ENCODE measurements at places on chromosomes 6 and 20.

- peak; percentile 90 for DNase-seq
Observed at GRCh38 chr6:113595911-113596376, 261.2 kb upstream of the MARCKS start.

GRCh38 chr6:110446405-110446804, 30.0 kb downstream of the SLC22A16 start:
- no peak for DNase-seq

DNA sequence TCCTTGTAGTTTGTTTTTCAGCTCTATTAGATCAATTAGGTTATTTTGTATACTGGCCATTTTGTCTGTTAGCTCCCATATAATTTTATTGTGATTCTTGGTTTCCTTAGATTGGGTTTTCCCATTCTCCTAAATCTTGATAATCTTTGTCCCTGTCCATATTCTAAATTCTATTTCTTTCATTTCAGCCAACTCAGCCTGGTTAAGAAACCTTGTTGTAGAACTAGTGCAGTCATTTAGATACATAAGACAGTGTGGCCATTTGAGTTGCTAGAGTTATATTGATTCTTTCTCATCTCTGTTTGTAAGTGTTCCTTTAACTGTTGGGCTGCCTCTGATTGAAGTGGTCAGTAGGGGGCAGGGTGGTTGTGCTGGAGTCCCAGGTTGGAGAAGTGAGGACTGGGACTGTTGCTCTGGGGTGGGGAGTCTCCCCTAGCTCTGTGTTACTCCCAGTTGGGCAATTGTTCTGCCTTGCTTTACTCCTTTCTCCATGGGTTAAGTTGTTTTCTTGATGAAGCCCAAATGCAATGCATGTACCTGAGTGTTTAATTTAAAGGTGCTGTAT, 98.8 kb upstream of the NRN1 start:
- no peak for DNase-seq

DNA sequence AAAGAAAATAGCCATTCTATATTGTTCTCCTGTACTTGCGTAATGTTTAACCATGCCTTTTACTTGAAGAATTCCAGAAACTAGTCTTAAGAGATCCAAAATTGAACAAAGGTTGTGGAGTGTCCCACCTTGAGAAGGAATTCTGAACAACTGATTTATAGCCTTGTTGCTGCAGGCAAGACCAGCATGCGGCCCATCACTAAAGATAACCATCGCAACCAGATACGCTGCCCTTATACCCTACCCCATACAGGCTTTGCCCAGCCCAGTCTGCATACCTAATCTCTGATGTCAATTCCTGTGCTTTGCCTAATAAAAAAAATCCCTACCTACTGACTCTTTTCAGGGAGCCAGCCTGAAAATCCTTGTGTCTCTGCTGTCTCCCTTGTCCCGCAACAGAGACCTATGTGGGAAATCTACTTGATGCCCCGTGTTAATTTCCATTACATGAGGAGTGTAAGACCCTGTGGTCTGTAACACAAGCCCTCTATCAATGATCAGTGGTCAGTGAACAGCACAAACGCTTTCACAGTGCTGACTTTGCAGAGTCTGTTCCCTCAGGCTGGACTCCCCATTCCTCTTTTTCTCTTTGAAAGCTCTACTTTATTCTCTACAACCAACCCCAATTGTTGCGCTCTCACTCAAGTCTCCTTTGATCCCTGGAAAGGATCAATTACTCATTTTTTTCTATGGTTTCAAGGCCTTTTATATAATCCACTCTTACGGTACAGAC, 125.7 kb upstream of the BTBD3 start:
- DNase-seq, result no peak

- no peak for DNase-seq
Observed at GRCh38 chr6:164214066-164214465, 799.5 kb downstream of the QKI start.

GRCh38 chr20:47272893-47273590, 83.5 kb downstream of the ZMYND8 start:
- no peak for DNase-seq

DNA sequence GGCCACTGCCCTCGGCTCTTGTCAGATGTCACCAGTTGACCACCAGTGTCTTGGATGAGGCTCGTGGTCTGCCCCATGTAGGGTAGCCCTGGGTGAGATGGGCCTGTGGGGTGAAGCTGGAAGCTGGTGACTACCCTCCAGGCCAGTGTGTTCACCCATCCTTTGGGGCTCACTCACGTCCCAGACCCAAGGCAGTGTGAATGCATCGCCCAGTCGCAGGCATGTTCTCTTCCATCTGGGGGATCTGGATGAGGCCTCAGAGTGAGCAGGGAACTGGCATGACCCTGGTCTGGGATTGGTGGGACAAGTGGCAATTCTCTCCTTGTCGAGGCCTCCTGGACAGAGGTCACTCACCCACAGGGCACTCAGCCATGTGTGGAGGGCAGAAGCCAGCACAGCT, 120.1 kb upstream of the PHACTR3 start:
- no peak for DNase-seq

DNA sequence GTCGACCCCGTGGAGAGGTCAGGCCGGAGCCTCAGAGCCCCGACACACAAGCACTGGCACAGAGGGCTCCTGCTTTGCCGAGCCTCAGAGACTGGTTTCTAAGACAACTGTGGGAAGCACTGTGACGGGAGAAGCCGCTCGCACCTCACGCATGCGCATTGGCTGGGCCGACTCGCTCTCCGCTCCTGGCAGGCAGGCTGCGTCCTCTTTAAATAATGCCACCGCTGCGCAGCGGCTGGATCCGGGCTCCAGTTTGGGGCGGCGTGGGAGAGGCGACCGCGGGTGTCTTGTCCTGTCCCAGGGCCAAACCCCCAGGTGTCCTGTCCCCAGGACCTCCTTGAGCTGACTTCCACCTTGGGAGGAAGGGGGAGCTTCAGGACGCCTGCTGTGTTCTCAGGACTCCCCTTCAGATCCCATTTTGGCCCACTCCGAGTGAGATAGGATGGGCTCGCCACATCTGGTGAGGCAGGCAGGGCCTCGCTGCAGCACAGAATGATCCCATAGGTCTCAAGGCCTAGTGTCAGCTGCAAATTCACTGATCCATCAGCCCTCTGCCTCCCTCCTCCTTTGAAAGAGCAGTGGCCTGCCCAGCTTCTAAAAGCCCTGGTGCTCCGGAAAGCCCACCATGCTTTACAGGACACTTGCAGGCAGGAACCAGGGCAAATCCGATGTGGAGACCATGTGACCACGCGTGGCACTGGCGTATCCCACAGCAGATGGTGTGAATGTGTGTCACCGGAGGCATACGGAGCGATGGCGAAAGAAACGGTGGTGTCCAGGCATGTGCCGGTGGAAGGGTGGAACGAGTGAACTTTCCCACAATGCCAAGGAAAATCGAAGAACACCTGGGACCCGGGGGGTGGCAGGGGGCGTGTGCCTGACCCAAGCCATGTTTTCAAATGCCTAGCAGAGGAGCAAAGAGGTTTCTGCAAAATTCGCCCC, 169.3 kb upstream of the ZNF337 start:
- DNase-seq, result no peak

GRCh38 chr6:4687989-4688947, 87.9 kb upstream of the CDYL start:
- peak; percentile 36 for DNase-seq

DNA sequence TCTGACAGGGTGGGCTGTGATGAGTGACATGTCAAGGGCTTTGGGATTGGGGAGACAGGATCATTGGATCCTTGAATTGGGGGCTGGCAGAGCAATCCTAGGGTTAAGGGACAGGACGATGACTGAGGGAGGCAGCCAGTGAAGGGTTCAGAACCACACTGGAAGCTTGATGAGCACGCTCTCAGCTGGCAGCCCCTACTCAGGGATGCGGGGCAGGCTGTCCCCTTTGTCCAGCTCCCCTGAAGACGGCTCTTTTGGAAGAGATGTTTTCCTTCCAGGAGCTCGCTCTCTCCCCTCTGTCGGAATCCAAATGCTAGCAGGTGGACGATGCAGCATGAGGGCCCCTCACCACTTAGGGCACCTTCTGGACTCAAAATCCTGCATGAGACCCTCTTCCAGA, 8.4 kb downstream of the TGM3 start:
- DNase-seq, result no peak

- no peak for DNase-seq
Observed at GRCh38 chr6:32166411-32167061, 2.1 kb downstream of the EGFL8 start.

DNA sequence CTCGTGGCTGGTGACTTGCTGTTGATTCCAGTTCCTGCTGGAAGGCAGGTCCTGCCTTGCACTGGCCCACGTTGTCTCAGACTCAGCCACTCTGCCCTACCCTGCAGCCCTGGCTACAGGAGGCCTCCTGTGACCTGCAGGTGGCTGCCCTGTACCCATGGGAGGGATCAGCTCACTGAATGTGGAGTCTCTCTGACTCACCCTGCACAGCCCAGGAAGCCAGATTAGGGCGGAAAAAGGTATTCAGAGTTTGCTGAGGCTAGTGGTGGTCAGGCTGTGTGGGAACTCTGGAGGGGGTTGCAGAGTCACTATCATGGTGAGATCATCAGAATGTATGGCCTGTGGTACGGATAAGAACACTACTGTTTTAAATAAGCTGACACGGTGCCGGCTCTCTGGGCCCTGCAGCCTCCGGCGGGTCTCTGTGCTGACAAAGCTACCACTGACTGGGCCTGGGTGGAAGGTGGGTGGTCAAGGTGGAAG, 24.7 kb upstream of the PYGB start:
- peak; percentile 50 for DNase-seq

GRCh38 chr6:147567141-147567805, 58.8 kb downstream of the SAMD5 start:
- DNase-seq, result no peak

- no peak for DNase-seq
Observed at GRCh38 chr20:47137231-47137870, 219.1 kb downstream of the ZMYND8 start.

- DNase-seq, result no peak
Observed at GRCh38 chr6:48135323-48136084, 24.5 kb upstream of the PTCHD4 start.

GRCh38 chr6:15504581-15505350, 158.1 kb downstream of the DTNBP1 start:
- peak; percentile 93 for DNase-seq

- DNase-seq, result no peak
Observed at GRCh38 chr20:48049641-48050040, 264.4 kb upstream of the SULF2 start.

- DNase-seq, result no peak
Observed at GRCh38 chr20:25336561-25337422, 53.8 kb downstream of the ABHD12 start.

DNA sequence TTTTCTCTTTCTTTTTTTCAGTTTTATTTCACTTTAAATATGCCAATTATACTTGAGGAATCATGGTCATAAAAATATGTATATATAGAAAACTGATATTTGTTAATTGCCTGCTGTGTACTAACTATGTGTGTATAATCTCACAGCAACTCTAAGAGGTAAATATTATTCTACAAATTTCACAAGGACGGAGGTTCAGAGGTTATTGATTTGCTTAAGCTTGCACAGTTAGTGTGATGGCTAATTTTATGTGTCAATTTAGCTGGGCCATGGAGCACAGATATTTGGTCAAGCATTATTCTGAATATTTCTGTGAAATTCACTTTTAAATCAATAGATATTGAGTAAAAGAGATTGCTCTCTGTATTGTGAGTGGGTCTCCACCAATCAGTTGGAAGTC, 75.7 kb upstream of the CENPW start:
- DNase-seq, result no peak

DNA sequence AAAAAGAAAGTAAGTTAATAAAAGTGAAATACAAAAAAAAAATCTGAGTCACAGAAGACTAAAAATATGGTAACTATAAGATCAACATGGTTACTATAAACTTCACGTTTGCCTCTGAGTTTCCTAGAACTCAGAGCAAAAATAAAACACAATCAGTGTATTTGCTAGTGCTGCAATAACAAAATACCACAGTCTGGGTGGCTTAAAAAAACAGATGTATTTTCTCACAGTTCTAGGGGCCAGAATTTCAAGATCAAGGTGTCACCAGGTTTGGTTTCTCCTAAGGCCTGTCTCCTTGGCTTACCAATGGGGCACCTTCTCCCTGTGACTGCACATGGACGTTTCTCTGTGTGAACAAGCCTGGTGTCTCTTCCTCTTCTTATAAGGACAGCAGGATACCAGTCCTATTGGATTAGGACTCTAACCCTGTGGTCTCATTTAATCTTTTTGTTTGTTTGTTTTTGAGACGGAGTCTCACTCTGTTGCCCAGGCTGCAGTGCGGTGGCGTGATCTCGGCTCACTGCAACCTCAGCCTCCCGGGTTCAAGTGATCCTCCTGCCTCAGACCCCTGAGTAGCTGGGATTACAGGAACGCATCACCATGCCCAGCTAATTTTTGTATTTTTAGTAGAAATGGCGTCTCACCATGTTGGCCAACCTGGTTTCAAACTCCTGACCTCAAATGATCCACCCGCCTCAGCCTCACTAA, 104.9 kb upstream of the LOC128125822 start:
- DNase-seq, result no peak

- no peak for DNase-seq
Observed at GRCh38 chr6:37535759-37536490, 36.2 kb upstream of the CCDC167 start.

DNA sequence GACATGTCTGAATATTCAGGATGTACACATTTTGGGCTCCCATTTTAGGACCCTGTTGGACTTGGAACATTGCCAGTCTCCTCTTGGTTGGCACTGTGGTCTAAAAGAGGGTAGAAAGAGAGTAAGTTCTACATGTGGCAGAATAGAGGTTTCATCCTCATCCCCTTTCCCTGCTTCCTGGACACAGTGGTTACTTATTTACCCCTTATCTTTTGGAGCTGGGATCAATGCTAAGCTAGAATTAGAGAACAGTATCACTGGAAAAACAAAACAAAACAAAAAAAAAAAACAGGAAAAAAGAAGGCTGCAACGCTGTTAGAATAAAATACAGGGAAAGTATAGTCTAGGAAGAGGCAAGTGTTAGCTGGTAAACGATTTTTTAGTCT, 790.6 kb downstream of the MAFB start:
- DNase-seq, result no peak

GRCh38 chr6:169326067-169326799, 72.6 kb upstream of the THBS2 start:
- no peak for DNase-seq

- no peak for DNase-seq
Observed at GRCh38 chr20:37711001-37711400, 17.2 kb downstream of the CTNNBL1 start.

- no peak for DNase-seq
Observed at GRCh38 chr6:44228433-44228832, 5.0 kb downstream of the SLC29A1 start.

- DNase-seq, result no peak
Observed at GRCh38 chr6:24469811-24470210, 19.6 kb downstream of the GPLD1 start.

DNA sequence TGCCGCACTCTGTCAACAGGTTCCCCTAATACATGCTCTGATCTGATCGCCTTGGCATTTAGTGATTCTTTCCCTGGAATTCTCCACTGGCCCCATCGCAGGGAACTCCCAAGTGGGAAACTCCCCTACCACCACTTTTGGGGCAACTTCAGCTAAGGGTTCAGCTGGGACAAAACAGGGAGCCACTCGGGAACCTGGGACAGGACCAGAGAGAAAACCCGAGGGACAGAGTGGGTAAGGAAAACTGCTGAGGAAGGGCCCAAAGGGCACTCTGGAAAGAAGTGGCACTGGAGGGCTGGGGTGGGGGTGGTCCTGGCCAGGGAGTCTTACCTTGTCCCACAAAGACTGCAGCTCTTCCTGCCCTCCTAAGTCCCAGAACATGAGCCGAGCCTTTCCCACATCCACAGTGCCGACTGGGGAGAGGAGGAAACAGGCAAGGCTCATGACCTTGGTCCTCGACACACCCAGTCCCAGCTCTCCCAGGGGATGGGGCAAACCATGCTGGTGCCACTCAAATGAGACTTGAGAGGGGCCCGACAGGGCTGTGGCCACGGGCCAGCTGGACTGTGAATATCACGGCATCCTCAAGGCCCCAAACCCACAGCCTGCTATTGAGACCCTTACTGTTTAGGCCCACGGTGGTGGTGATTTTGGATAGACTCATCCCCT, 1.6 kb downstream of the ARFRP1 start:
- no peak for DNase-seq

All from AG04449 (cell line).